ENCODE measurements at places on chromosomes 1 and 21.

GRCh38 chr1:228022571-228023293 is 15.9 kb downstream of the WNT3A start:
- no peak for DNase-seq

DNA sequence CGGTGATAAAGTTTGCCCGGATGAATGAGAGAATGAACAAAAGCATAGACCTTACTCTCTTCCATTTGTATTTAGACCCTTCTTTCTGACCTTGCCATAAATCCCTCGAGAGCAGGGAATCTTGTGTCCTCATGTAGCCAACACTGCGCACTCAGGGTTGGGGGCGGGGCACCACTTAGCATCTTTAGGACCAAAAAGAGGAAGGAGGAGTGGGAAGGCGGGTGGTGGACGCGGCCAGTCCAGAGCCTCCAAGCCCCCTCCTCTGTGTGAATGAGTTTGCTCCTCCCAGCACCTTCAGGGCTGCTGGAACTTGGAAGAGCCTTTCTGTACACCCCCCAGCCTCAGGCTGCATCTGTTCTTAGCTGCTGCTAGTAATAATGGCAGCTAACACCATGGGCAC is 141.9 kb upstream of the TMEM51 start:
- DNase-seq, result no peak

DNA sequence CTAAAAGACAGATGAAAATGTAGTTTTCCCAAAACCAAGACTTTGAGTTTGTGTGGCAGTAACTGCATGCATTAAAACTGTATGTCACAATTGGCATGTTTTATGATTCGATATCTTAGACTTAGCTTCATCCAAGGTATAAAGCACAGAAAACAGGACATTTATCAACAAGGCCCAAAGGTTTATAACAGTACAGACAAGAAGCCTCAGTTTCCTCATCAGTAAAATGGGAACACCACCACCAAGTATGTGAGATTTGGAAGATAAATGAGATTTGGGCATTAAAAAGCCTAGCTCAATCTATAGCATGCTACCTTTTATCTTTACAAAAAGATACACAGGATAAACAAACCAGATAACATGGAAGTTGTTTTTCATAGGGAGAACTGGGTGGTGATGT is 128.5 kb downstream of the DAB1 start:
- DNase-seq, result no peak

DNA sequence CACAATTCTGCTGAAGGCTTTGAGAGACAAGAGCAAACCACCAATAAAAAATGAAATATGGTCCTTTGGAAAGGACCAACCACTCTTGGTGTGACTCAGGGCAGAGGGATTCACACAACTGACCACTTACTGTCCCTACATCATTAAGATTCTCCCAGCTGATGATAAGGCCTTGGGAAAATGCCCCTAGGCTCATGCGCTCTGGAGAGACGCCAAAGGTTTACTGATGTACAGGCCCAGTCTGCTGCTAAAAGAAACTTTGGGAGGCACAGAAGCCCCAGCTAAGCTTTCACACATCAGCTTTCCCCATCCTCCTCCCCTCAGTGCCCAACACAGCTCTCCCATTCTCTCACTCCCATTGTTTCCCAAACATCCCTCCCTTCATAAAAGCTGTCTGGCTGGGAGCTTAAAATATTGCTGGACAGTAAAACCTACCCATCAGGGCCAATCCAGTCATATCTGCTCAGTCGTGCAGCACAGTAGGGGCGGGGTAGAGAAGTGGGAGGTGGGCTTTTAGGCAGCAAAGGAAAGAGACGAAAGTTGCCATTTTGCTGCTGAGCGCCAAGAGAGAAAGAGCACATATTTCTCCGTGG is at the start of gene GJA8:
Gene GJA8, plus strand, starts transcription at position 543 of the 593 bp plus-strand sequence. CDS start 5,161 bp downstream, outside the sequence.
- DNase-seq, result no peak

DNA sequence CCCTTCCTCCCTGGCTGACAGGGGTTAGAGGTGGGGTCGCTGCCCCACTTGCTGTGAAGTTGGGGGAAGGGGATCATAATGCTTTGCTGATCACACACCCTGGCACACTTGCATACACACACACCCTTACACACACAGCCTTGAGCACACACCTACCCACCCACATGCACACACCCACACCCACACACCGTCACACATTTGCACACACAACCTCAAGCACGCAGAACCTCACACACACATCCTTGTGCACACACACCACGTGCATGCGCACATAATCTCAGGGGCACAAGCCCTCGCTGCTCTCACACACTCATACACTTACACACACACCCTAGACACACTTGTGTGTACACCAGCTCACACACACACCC is 16.4 kb upstream of the TNFRSF8 start:
- DNase-seq, result no peak

DNA sequence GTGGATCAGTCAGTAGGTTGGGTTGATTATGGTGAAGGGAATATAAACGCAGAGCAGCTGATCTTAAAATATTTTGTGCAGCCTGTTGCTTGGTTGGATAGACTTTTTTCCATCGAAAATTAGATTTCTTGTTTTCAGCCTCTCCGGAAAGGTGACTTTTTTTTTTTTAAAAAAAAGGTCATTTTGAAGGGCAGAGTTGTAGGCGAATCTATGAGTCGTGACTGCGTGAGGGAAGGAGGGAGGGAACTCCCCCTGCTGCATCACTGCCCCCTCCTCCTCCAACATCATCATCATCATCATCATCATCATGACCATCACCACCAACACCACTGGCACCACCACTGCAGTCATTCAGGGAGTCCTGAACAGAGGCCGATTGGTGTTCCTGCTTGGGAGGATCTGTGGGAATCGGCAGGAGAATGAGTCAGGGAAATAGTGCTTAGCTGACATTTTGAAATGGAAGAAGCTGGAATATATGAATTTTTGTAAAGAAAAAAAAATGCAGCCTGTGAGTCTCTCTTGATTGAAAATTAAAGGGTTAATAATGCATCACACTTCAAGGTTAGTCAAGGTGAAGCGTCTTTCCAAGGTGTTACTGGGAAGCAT is 1.2 kb downstream of the ATP1B1 start:
- no peak for DNase-seq

DNA sequence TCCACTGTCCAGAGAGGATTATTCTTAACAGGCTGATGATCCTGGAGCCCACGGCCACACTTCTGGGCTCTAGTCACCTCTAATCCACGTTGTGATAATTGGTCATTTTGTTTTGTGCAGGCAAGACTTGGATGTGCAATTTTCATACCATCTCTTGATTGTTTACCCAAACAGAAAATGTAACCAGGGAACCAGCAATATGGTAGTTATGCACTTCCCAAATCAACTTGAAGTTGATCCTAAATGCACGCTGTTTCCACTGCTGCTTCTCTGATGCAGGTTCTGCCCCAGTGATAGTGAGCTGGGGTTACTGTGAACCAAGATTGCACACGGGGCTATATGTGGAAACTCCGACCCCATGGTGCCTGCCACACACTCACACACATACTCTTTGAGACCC is 14.7 kb upstream of the KCNJ15 start:
- no peak for DNase-seq

- peak; percentile 72 for DNase-seq
Observed at GRCh38 chr1:150561254-150561973, 12.2 kb downstream of the ADAMTSL4 start.

DNA sequence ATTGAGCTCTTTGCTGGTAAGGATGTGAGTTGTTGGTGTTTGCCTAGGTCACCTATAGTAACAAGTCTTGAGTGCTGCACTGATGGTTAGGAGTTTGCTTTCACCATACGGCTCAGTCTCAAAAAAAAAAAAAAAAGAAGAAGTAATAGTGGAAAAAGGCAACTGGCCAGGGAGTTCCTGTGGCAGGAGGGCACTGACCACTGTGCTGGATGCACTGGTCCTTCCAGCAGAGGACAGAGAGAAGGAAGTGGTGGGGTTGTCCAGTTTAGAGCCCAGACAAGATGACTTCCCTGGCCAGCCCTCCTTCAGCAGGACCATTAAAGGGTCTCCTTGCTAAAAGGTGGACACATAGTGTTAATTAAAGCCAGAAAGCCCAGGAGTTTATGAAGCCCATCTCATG is 11.9 kb upstream of the PTCH2 start:
- no peak for DNase-seq

DNA sequence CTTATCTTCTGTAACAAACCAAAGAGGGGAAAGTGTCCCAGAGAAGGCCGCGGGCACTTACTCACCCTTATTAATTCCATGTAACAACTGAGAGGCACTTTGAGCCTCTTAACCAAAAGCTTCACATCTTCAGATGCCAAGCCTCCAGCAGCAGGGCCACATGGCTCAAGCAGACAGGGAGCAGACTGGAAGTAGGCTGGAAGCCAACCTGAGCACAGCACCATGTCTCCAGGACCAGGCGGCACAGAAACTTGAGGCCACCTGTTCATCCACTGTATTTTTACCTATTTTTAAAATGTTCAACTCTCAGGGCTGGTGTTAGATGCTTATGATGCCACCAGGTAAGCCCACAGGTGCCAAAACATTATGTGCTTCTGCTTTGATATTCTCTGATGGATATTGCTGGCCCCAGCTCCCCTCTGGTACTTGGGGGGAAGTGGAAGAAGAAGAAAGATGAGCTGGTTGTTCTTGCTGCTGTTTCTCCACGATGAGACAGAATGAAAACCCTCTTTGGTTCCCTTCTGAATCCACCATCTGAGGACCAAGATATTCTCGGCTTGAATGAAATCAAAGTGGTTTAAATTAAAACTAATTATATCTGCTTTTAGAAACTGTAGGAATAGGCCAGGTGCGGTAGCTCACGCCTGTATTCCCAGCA is 30.6 kb upstream of the SDE2 start:
- no peak for DNase-seq

- DNase-seq, result no peak
Observed at GRCh38 chr1:221829327-221830015, 87.6 kb upstream of the DUSP10 start.

DNA sequence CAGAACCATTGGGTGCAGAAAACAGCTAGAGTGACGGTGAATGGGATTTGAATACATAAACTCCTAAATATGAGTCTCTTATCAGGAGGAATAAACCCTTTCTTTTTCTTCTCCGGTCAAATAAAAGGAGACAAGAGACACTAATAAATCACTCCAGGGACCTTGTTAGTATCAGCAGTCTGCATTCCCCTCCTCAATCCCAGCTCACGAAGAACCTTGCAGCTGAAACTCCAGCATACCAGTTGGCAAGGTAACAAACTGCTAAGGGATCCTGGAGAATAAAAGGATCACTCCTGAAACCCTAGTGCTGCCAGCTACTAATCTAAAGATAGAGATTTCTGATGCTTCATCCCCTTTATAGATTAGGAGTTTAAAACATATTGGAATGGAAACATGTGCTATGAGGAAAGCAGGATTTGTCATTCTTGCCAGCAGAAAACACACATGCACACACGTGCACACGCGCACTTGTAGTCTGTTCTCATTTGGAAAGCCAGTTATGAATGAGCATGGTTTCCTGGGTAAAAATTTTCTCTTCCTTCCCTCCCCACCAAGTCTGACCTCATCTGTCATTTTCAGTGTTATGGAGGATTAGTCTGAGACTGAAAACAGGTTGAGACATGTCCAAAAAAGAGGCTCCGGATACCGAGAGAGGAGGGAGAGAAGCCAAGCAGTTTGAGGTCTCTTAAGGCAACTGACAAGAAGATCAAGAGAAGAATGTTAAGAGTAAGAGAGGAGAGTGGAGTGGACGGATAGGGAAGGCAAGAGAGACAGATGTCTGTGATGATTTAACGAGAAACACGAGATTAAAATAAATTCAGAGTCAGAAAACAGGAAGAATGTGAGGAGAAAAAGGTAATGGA is 10.9 kb downstream of the IER5 start:
- no peak for DNase-seq

- no peak for DNase-seq
Observed at GRCh38 chr1:192839162-192840066, 30.6 kb downstream of the RGS2 start.
